Epithelial cell of proximal tubule (primary cell): ENCODE measurements at places on chromosomes 12 and 14. TPM values are rescaled to one million over a fixed set of nuclear protein-coding genes. Genes with fewer than 3 reads are reported as not detected.

- no peak for DNase-seq
Measured at GRCh38 chr12:131681257-131681620, 29.7 kb upstream of the SFSWAP start.

SCNN1A gene
- total RNA-seq: 15.6 and 52.2 TPM in 2 replicates

DNA sequence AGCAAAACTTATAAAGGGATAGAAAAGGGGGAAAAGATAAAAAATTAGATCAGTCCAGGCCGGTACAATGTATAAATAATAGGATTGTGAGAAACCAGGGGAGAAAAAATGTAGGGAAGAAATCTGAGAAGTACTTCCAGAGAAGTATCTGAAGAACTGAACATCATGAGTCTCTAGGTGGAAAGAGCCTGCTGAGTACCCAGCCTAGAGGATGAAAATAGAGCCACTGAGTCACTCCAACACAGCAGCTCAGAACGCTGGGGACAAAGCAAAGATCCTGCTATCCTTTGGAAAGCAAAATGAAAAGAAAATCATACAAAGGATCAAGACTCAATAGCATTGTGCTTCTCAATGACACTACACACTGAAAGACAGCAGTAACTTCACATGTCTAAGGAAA is 138.0 kb downstream of the ANO6 start:
- no peak for DNase-seq

GRCh38 chr14:104602315-104602932 is 2.1 kb downstream of the TMEM179 start:
- DNase-seq: no peak

KRT74 gene
- not detected in 2 replicates for total RNA-seq
